ENCODE measurements at places on chromosomes 7 and 10.

- DNase-seq = no peak
Observed at GRCh38 chr10:49448924-49449323, 53.0 kb upstream of the DRGX start.

GRCh38 chr7:25420771-25421170 is 192.5 kb upstream of the NPVF start:
- DNase-seq = no peak

DNA sequence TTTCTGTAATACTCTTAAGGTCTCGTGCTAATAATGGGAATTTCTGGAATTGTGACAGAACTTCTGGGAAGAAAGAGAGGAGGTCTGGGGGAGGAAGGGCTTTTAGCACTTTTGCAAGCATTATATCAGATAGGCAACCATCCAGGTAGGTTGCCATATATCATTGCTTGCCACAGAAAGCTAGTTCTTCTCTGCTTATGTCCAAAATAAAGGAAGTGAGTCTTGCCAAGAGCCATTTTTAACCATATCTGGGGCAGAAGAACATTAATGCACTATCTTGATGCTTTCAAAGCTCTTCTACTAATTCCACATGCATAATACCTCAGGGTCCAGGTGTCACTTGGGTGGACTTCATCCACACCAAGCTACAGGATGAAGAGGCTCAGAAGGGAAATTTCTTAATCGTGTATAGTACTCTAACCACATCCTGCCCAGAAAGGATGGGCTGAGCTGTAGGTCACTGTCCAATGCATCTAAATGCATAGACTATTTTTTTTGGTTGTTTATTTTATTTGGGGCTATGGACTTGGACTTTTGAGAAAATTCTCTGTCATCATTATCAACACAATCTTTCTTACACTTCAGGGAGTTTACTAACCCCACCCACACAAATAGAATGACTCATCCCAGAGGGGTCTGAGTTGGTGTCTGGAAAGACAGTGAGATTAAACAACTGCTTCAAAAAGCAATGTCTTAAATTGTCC is 68.9 kb upstream of the ADO start:
- no peak for DNase-seq

DNA sequence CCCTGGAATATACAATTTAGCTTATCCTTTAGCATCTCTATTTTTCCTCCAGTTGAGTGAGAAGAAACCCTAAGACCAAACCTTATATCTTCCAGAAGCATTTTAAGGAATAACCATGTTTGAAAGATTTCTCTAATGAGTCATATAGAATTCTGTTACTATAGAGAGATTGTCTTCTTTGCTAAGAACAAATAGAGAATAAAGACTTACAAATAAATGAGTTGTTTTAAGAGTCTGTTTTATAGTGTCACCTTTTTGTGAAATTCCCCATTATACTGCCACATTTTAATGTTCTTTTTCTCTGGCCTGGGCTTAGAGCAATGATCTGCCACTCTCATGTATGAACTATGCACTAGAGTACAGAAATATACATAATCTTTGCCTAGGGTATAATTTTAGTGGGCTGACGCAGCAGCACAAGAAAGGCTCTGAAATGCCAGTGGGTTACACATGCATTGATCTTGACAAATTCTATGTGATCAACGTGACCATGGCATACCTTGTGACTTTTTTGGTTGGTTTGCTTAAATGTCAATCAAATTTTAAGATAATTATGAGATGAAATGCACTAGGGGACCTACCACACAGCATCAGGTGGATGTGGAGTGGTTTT is 145.1 kb upstream of the MKLN1 start:
- no peak for DNase-seq

DNA sequence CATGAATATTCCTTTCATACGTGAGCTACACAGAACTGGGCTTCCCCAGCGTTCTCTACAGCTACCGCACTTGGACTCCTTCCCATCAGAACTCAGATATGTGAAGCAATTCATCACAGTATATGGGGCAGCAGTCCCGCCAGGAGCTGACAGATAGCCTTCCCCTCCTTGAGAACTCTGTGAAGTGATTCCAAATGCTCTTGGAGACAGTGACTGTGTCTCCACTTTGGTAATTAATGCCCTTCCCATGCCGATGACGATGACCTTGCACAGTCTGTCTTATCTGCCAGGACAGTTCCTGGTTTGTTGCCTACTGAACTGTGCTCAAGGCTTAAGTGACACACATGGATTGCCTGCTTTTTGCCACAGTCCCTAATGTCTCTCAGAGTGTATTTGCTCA is 75.0 kb upstream of the AFAP1L2 start:
- no peak for DNase-seq

- no peak for DNase-seq
Observed at GRCh38 chr10:100114976-100115770, 33.5 kb upstream of the CPN1 start.

DNA sequence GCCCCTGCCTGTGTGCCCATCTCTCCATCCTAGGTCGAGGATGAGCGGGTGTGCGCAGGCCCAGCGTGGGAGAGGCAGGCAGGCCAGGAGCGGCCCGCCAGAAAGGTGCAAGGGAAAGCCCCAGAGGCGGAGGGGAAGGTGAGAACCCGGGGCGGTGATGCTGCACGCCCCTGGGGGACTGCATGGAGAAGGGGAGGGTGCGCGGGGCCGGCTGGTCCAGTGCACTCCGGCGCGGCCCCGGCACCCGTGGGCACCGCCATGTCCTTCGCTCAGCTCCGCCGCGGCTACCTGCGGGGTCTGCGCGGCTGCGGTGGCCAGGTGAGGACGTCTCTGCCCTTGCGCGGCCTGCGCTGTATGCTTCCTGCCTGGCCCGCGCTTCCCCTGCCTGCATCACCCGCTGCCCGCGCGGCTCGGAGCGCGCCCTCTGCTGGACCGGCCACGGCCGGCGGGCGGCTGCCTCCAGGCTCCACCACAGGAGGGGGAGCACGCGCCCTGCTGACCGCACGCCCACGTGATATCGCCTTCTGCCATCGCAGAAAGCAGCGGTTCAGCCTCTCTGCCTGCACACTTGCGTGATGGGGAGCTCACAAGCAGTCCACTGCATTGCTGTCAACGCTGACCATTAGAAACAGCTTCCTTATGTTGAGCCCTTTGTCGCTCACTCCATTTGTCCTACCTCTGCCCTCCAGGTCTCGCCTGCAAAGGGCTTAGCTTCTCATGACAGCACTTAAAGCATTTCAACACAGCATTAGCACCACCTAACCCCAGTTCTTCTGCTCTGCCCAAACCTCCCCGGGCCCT is 73.9 kb downstream of the CXCL12 start:
- no peak for DNase-seq

- no peak for DNase-seq
Observed at GRCh38 chr10:43361547-43362190, 9.8 kb upstream of the FXYD4 start.

- DNase-seq = no peak
Observed at GRCh38 chr10:116385311-116385710, 42.3 kb upstream of the PNLIPRP3 start.

DNA sequence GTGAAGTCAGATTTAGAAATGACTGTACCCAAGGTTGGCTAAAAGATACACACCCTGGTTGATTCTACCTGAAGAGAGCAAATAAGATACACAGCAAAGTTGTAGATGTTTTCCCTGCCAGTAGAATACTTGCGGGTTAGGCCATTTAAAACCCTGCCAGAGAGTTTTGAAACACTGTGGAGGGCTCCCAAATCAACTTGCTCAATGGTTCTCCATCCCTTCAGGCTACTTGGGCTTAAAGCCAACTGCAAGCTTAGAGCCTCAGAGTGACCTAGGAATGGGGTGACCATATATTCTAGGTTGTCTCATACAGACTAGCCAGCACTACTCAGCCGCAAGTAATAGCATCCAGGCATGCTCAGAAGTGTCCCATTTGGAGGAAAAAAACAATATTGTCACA is 10.0 kb downstream of the CAV1 start:
- no peak for DNase-seq

DNA sequence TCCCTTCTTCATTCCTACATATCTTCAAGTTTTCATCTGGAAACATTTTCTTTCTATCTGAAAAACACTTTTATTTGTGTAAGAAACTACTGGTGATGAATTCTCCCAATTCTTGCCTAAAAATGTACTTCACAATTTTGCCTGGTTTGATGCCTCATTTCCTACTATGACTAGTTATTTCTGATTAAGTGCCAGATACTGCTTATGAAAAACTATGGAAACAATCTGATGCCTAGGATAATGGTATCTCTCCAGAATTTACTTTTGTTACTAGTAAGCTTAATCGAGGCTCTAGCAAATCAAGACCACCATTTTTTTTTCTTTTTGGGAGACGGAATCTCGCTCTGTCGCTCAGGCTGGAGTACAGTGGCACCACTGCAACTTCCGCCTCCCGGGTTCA is 31.3 kb downstream of the CACUL1 start:
- DNase-seq = no peak

GRCh38 chr10:102673236-102673818 is 29.0 kb downstream of the TRIM8 start:
- no peak for DNase-seq

- DNase-seq = no peak
Observed at GRCh38 chr7:129008645-129009414, 46.1 kb downstream of the TNPO3 start.

DNA sequence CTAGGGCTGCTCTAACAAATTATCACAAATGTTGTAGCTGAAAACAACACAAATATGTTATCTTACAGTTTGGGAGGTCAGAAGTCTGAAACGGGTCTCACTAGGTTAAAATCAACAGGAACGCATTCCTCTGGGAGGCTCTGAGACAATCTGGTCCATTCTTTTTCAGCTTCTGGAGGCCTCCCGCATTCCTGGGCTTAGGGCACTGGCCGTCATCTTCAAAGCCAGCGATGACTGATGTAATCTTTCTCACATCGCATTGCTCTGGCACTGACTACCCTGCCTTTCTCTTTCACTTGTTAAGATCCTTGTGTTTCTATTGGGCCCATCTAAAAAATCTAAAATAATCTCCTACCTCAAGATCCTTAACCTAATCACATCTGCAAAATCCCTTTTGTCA is 1071.5 kb upstream of the C7orf33 start:
- DNase-seq = no peak

- DNase-seq = no peak
Observed at GRCh38 chr7:43244784-43245183, 132.3 kb downstream of the HECW1 start.

- no peak for DNase-seq
Observed at GRCh38 chr7:22651036-22651435, 76.0 kb upstream of the IL6 start.

DNA sequence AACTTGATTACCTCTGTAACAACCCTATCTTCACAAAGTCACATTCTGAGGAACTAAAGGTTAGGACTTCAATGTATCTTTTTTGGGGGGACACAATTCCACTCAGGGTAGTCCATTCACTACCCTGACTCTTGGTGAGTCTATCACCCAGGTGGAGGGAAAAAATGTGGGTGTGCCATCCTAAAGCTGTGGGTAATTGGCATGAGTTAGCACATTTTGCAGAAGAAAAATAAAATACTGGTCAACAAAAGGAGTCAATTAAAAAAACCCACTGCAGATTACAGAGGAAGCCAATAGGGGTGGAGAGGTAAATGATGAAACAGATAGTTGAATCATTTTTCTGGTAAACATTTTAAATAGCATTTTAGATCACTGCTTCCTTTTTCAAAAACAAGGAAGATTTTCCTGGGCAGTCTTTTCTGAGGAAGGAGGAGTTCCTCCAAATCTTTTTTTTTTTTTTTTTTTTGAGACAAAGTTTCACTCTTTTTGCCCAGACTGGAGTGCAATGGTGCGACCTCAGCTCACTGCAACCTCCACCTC is 5.1 kb upstream of the BLVRA start:
- DNase-seq = no peak

DNA sequence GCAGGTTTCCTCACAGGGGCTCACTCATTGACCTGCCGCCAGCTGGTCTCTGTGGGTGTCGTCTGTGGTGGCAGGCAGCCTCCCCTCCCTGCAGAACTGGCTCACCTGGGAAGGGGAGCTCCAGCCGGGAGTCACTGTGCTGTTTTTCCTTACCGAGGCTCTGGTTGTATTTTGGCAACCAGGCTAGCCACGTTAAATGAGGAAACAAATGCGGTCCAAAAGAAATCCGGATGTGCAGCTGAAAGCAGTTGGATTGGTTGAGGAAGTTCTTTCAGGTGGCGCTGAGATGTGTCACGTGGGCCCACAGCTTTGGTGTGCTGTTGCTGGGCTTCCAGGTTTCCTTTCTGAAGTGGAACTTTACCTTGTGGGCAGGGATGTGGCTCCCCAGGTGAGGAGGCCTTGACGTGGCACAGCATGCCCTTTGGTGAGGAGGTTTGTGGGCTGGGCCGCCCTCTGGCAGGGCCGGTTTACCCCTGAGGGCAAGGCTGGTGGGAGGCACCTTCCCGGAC is 14.2 kb downstream of the MTURN start:
- DNase-seq = no peak

GRCh38 chr7:8277394-8277982 is 15.5 kb upstream of the ICA1 start:
- DNase-seq = no peak

GRCh38 chr7:23456093-23456492 is 14.2 kb downstream of the IGF2BP3 start:
- no peak for DNase-seq

DNA sequence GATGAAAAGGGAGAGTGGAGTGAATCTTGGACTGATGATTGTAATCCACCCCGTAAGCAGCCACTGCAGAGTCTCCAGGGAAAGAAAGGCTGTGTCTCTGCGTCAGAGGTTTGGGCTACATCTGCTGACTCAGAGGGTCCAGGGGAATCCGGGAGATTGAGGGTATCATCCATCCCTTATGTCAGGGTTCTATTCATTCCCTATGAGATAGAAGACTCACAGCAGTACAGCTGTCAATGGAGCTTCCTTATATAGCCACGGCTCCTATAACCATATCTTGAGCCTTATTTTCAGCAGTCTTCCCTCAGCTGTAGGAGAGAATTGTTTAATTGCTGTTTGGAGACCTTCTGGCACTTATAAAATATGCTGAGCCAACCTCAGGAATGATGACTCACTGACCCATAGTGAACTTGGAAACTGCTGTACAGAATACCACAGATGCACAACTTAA is 558.2 kb upstream of the PFKP start:
- no peak for DNase-seq

DNA sequence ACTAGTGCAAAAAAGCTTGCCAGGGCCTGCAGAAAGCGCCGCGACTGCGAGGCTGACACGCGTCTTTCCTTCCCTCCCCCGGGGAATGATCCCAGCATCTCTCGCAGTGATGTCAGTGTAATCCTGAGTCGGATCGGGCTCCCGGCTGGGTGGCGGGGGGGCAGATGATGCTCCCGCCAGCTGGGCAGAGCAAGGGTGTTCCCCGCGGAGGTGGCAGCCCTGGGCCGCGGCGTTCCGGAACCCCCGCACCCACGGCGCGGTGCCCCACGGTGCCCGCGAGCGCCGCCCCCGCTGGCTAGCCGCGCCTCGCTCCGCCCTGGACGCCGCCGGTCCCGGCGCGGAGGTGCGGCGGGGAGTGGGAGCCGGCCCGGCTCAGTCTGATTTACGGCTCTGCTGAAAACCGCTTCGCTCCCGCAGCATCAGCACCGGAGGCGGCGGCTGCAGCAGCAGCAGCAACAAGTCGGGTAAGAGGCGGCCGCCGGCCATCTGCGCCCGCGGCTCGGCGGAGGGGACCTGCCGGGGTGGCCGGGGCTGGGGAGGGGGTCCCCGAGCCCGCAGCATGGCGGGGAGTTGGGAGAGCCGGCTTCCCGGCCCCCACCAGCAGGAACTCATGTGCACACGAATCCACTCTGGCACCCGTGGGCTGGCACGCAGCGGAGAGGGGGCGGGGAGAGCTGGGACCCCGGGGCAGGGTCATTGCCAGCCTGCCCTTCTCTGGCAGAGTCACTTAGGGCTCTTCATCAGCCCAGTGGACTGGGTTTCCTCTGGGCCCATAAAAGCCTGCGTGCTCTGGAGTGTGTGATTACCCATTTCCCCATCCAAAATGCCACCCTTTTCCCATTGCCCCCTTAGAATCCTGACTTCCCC is at the start of gene ZNF365:
Gene ZNF365, plus strand, starts transcription at position 375 of the 867 bp plus-strand sequence. CDS start 1,825 bp downstream, outside the sequence.
- DNase-seq = peak; percentile 49

Data from T-helper 22 cell (primary cell).